AG09319 (cell line): ENCODE measurements at places on chromosomes 13 and 19.

GRCh38 chr13:64371045-64371444, 2859.1 kb downstream of the PCDH9 start:
- DNase-seq: no peak

GRCh38 chr13:76709851-76710250, 176.4 kb downstream of the KCTD12 start:
- no peak for DNase-seq

DNA sequence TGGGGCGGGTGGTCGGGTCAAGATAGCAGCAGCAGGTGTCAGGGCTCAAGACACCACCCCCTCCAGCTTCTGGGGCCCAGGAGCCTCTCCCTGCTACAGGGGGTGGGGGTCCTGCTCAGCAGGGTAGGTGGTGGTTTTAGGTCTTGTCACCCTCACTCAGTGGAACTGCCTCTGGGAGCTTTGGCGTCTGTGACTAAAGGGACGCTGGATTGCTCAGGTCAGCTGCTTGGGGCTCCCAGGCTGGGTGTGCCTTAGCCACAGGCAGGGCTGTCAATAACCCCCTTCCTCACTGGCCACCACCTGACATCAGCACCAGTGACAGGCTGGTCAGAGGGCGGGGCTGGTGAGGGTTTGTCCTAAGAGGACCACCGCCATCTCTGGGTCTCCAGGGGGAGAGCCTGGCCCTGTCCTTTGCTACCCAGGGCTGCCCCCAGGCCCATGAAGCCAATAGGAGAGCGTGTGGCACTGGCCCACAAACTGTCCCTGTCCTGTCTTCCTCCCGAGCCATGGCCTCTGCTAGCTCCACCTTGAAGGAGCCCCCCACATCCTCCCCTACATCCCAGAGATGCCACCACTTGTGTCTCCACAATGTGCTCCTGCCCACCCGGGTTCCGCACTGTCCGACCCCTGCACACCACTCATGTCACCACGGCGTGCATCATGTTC, 36.4 kb downstream of the MAU2 start:
- no peak for DNase-seq

GRCh38 chr19:19613506-19613905, 5.0 kb downstream of the PBX4 start:
- no peak for DNase-seq

DNA sequence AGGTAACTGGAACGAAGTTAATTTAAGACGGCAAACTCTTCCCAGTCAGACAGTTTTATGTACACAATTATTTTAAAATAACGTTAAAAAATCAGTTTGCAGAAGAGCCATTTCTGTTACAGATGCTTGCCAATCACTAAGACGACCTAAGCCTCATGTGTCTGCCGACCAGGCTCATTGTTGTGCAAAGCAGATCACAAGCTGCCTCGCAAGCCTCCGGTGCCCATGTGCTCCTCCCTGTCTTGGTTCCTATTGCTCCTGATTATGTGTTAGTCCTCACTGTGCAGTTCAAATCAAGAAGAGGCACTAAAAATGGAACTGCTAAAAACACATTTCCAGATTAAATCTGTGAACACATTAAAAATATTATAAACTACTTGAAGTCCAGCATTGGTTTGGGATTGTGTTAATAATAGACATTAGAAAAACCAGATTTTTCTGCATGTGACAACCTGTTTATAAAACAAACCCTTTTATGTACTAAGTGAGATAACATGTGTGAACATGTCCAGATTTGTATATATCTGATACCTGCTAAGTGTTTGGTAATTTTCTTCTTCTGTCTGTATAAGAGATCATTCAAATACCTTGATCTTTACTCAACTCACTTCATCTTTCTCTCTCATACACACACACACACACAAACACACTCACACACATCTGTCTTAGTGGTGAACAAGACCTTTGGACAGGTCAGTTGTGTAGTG, 81.9 kb upstream of the SLC15A1 start:
- no peak for DNase-seq

GRCh38 chr19:5338656-5339197, 1.9 kb downstream of the PTPRS start:
- no peak for DNase-seq

DNA sequence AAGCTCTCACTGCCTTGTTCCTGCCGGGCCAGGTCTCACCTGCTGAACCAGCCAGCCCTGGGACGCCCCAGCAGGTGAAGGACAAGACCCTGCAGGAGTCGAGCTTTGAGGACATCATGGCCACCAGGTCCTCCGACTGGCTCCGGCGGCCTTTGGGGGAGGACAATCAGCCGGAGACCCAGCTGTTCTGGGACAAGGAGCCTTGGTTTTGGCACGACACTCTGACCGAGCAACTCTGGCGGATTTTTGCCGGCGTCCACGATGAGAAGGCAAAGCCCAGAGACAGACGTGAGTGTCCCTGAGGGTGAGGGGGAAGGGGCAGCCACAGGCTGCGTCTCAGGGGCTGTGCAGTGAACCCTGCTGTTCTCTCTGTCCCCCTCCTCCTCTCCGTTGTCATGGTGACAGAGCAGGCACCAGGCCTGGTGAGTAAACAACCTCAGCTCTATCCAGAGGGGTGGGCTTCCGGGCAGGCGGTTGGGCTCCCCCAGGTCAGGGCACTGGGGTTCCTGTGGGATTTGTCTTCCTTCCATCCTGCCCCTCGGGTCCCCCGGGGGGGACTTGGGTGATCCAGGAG, 9.7 kb downstream of the TLE6 start:
- DNase-seq: no peak

GRCh38 chr13:61722119-61722518, 306.5 kb upstream of the PCDH20 start:
- DNase-seq: no peak

DNA sequence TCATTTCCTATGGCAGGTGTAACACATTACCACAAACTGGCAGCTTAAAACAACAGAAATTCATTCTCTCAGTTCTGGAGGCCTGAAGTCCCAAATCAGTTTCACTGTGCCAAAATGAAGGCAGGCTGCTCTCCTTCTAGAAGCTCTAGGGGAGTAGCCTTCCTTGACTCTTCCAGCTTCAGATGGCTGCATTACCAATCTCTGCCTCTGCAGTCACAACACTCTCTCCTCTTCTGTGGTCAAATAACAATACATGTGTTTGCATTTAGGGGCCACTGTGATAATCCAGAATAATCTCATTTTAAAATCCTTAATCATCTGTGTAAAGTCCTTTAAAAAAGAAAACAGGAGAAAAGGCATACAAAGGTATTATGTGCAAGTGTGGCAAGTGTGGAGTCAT, 7.8 kb downstream of the DIAPH3 start:
- no peak for DNase-seq

DNA sequence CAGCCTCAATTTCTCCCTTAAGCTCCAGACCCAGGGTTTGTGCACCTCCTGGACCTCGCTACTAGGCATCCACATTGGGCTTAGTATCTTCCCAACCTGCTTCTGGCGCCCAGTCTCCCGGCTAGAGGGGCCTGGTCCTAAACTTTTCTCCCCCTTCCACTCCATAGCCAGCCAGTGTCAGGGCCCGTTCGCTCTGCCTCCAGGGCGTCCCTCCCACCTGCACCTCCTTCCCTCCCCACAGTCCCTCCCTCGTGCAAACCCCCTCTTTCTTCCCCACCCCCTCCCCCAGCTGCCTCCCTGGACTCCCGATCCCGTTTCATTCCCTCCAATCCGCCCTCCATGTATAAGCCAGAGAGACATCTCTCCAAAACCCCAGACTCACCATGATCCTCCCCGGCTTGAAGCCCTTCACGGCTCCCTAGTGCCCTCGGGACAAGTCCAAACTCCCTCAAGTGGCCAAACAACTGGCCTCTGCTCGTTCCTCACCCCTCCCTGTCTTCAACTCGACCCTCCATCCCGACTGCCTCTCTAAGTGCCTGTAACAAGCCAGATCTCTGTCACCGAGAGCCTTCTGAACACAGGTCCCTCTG, 997 bp upstream of the SAMD4B start:
- DNase-seq: no peak

DNA sequence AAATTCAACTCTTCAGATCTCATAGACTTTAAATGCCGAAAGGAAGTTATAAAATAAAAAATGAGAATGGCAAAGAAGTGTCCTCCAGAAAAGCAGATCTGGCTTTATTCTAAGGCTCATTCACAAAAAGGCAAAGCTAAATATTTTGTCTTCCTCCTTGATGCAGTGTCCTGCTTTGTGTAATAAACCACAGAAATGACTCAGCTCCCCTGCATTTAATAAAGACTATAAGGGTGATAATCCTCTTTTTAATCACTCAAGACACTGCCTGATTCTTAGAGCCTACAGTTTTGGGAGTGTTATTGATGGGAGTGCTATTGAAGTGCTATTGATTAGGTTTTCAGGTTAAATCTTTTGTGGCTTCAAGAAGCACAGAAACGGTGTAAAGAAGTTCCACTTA, 482.0 kb downstream of the PCDH20 start:
- DNase-seq: no peak

DNA sequence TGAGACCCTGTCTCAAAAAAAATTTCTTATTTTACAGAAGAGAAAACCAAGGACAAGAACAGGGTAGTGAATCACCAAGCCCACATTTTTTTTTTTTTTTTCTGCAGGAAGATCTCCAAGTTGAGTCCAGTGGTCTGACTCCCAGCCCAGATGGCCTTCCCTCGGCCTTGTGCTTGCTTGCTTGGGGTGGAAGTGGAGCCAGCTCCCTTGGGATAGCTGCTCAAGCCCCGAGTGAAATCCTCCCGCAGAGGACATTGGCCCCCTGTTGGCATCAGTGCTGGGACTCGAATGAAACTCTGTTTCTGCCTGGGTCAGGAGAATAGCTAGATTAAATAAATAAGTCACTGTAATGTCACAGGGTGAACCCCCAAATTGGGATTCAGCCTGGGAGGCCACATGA, 9.4 kb upstream of the NUP62 start:
- no peak for DNase-seq

GRCh38 chr19:40356681-40357595, 8.4 kb downstream of the PLD3 start:
- DNase-seq: no peak

GRCh38 chr13:76873445-76873844, 12.8 kb downstream of the KCTD12 start:
- no peak for DNase-seq

DNA sequence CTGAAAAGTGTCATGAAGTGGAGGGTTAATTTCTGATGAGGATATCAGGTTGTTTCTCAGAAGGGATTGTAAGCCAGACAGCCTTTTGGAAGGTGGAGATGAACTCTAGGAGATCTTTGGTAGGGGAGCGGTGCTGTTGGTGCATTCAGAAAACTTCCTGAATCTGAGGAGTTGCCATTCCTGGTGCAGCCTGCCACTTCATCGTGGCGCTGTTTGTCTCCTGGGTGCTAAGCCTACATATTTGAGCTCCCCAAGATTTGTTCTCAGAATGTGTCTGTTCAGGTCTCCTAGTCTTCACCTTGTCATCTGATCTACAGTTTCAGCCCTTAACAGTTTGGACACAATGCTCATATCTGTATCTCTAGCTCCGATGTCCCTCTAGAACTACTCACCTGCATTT, 285.6 kb downstream of the MTUS2 start:
- DNase-seq: no peak
